ENCODE measurements at places on chromosomes 1 and 21. TPM values are rescaled to one million over a fixed set of nuclear protein-coding genes. Genes with fewer than 3 reads are reported as not detected.

Gene TNFRSF9
- total RNA-seq = 1.9 TPM

DNA sequence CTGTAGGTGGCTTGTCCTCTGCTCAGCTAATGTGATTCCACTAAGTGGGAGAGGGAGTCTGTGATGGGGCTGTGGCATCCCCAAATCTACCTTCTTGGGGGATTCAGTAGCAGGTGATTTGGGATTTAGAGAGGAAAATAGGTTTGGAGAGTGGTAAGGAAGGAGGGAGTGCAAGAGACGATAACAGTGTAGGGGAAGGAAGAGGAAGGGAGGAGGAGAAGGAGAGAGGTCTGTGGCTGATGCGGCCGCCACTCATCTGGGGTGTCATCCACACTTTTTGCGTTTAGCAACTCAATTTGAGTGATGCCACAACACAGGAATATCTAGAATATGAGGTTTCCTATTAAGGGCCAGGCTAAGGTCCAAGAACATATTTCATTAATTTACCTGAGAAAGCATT, 23.8 kb upstream of the PCP4 start:
- DNase-seq = no peak

DNA sequence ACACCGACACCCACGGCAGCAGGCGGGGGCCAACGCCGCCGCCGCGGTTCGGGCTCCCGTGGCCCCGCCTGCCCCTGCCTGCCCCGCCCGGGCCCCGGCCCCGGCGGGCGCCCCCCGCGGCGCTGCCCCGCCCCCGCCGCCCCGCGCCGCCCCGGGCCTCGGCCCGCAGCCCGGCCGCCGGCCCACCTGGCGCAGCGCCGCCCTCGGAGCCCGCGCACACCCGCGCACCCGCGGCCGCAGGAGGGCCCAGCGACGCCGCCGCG, at the start of gene WNT3A:
Gene WNT3A (plus strand): TSS at position 213 of the 263 bp plus-strand sequence. CDS start 131 bp downstream, outside the sequence.
- DNase-seq = no peak

DNA sequence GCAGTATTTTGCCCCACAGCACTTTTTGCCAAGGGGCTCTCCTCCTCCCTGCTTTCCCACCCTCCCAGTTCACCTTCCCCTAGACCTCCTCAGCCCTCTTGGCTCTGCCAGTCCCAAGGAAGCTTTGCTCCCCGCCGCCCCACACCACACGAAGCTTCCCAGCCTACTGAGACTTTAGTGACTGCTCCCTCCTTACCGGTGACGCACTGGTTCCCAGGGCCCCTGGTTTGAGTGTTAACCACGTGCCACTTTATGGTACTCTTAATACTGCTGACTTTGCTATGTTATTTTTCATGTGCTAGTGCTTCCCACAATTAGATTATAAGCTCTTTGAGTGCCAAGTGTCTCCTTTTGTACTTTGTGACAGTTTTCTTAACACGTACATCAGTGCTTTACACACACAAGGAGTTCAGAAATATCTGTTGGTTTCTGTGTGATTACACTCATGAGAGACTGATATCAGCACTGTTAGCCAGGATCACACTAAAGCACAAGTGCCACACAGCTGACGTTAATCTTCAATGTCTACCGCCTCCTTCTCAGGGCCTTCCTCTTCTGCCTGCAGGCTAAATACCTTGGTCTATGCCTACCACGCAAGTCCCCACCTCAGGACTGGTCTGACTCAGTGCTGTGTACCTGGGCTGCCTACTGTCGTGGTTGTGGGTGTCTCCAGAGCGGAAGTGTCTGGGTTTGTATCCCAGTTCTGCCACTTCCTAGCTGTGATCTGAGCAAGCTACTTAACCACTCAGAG, 61.0 kb downstream of the DNTTIP2 start:
- no peak for DNase-seq

Gene CACYBP
- 416 TPM for total RNA-seq

DNA sequence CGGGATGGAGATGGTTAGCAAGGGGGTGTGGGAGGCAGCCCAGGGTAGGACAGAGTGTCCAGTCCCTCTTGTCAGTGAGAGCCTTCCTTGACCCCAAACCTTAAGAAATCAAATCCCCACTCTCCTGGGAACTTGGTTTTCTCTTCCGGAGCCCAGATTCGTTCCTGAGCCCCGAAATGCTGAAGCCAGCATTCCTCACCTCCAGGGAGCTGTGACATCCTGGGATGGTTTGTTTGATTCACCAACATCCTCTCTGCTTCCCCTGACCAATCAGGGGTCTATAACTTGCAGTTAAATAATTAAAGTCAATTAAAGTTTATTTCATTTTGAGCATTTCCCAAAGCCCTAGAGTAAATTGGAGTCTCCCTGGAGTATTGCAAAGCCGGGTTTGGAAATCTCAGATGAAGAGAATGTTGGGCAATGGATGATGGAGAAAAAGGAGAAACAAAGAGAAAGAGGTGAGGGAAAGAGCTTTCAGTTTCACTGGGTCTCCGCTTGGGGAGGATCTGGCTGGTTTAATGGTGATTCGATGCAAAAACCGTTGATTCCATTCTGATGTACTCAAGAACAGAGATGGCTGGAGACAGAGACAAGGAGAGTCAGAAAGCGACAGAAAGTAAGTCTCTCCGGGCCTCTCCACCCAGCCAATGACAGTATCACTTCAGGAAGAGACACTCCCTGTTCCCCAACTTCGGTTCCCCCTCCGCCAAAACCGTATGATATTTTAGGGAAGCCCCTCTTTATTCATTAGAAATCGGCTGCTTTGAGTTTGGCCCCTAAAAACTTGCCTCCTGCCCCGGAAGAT, 12.8 kb upstream of the ALX3 start:
- no peak for DNase-seq

GRCh38 chr1:9242338-9242969, 7.9 kb downstream of the H6PD start:
- DNase-seq = no peak
